Type B pancreatic cell (in vitro differentiated cells): ENCODE measurements at places on chromosomes 11 and 22.
A peak's percentile ranks its signal among the peaks of the same experiment; 100 is the strongest.

DNA sequence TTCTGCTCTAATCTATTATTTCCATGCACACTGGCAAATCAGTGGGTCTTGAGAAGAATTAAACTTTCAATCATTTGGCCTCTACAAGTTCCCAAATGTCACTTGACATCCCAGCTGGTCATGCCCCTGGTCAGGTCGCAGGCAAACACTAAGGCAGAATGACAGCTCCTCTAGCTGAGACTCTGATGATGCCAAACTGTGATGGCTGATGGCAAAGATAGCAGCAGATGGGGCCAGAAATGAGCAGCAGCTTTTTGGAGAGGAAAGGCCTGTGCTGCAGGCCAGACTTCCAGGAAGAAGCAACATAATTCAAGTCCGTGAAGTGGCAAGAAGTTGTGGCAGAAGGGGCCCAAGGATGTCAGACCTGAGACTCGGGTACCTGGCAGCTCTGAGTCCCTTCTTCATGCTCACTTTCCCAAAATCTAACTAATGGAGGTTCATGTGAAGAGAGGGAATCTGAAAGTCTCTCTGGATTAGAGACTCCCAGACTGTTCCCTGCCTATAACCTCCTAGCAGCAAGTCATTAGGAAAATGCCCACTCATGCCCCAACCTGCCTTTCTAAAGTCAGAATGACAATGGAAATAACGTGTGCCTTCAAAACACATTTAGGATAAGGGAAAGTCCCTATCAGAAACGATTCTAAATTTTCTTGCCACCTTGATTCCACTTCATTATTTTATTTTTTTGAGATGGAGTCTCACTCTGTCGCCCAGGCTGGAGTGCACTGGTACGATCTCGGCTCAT, 9.4 kb upstream of the PMM1 start:
- DNase-seq: no peak

GRCh38 chr11:534396-535209, 773 bp downstream of the HRAS start:
- DNase-seq: peak; percentile 76

DNA sequence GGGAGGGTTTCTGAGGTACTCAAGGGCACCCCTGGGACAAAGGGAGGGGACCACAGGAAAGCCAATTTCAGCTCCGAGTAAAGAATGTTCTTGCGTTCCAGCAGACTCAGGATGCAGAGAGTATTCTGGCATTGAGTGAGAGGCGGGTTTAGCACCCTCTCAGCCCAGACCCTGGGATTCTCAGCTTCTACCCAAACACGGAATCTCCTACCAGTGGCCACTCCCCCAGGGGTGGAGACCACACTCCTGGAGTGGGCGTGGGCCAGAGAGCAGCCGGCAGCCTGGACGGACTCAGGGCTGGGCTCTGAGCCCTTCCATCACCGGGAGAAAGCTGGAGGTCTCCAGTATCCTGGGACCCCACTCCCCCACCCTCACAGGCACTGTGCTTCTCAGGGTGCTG, 26.1 kb upstream of the TTLL12 start:
- DNase-seq: no peak

DNA sequence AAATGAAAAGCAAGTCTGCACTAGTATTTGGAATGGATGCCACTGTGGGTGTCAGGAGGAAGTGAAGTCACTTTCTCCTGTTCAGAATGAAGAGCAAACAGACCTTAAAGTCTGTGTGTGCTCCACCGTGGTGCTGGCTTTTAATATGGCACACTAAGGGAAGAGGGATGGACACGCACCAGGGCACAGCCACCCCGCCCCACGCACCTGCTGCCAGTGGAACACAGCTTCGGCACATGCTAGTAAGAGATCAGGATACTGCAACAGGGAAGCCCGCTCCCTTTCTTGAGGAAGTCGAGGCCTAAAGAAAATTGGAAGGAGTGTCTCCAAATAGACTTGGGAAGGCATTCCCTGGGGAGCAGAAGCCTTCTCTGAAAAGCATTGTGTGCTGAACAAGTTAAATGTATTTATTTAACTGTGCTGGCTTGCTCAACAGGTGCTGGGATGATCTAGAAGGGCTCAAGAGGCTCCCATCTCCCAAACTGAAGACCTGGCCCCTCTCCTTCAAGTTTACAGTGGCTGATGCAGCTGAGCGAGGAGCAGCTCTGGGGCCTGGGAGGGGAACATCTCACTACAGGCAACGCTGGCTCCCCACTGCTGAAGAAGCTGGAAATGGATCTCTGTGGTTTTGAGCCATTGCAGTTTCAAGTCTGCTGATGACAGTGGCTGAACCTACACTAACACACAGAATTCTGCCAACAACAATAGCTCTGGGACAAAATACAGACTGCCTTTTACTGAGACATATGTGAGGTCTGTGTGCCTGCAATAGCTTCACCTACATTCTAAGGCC, 504.6 kb upstream of the B3GAT1 start:
- no peak for DNase-seq
